ENCODE measurements at places on chromosomes 1 and 21. TPM values are rescaled to one million over a fixed set of nuclear protein-coding genes. Genes with fewer than 3 reads are reported as not detected.

DNA sequence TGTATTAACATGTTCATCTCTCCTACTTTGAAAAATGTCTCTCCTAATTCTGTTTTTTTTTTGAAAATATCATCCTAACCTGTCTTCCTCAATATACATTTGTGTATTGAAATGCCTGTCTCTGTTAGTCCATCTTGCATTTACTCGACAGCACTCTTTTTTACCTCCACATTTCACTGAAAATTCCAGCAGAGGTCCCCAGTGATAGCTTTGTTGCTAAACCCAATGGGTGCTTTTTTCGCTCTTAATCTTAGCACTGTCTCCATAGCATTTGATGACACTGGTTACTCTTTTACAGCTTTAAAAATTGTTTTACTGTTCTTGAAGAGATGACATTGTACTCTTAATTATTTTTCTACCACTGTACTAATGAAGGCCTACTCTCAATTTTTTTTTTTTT is 10.8 kb downstream of the OSBPL9 start:
- DNase-seq: no peak
- H3K36me3 ChIP-seq: no peaks in the 10 kb centered on the region
- H3K4me1 ChIP-seq: no peaks in the 10 kb centered on the region
- H3K4me3 ChIP-seq: no peak overlapping the region
- H3K27me3 ChIP-seq: peaks cover 4% of the 10 kb centered on the region

- peaks cover 20% of the 10 kb centered on the region for H3K4me1 ChIP-seq
- no peak for DNase-seq
- no peak overlapping the region for H3K27ac ChIP-seq
- H3K27me3 ChIP-seq: no peaks in the 10 kb centered on the region
- peaks cover under 1% of the 10 kb centered on the region for H3K36me3 ChIP-seq
Observed at GRCh38 chr1:158115126-158115525, 65.6 kb upstream of the CD1D start.

DNA sequence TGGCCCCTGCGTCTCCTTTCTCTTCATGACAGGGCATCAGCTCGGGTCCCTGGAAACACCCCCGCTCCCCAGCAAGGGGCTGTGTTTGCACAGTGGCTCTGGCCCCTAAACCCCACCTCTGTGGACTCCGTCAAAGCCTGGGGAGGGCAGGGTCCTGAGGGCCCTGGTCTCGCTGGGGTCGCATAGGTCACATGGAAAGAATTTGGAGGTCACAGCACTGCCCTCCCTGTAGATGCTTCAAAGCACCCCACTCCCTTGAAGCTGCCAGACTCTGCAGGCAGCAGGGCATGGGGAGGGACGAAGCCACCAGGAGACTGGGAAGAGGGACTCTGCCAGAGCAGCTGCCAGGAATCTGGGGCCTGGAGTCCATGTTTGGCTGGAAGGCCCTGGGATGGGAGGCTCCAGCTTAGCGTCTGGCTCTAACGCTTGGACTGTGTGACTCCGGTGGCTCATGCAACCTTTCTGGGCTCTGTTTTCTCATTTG is 36.6 kb upstream of the ECE1 start:
- no peak for DNase-seq
- H3K27ac ChIP-seq: no peak overlapping the region
- H3K27me3 ChIP-seq: peaks cover 2% of the 10 kb centered on the region
- peaks cover 30% of the 10 kb centered on the region for H3K4me1 ChIP-seq
- no peaks in the 10 kb centered on the region for H3K36me3 ChIP-seq

DNA sequence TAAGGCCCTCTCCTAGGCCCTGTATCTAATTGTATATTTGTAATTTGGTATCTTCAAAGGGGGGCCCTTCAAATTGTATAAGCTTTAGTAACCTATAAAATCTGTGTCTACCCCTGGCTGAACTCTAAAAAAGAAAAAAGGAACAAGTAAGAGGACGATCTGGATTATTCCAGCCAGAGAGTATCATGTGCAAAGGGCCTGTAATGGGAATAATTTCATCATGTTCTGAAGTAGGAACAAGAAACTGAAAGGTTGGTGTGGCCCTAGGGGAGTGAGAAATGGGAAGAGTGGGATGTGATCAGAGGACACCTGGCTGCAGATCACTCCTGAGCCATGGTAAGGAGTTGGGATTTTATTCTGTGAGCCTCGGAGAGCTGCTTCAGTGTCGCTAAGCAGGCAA is 14.7 kb downstream of the PTAFR start:
- peak overlapping the region; percentile 6 for H3K4me3 ChIP-seq
- no peak for DNase-seq
- H3K36me3 ChIP-seq: peaks cover 4% of the 10 kb centered on the region
- H3K4me1 ChIP-seq: peaks cover 18% of the 10 kb centered on the region

DNA sequence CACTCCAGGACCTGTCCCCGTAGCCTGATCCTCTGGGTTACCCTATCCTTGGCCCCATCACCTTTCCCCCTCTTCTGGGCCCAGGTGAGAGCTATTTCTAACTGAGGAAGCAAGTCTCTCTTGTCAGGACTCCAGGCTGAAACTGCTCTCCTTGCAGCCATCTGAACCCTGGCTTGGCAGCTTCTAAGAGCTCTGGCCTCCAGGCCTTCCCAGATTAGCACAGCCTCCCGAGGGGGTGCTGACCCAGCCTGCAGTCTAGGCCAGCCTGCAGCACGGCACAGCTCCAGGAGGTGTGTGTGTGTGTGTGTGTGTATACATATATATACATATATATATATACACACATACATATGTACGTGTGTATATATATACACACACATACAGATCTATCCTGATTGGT is 17.4 kb downstream of the CACNA1S start:
- no peaks in the 10 kb centered on the region for H3K36me3 ChIP-seq
- H3K4me1 ChIP-seq: peaks cover 15% of the 10 kb centered on the region

DNA sequence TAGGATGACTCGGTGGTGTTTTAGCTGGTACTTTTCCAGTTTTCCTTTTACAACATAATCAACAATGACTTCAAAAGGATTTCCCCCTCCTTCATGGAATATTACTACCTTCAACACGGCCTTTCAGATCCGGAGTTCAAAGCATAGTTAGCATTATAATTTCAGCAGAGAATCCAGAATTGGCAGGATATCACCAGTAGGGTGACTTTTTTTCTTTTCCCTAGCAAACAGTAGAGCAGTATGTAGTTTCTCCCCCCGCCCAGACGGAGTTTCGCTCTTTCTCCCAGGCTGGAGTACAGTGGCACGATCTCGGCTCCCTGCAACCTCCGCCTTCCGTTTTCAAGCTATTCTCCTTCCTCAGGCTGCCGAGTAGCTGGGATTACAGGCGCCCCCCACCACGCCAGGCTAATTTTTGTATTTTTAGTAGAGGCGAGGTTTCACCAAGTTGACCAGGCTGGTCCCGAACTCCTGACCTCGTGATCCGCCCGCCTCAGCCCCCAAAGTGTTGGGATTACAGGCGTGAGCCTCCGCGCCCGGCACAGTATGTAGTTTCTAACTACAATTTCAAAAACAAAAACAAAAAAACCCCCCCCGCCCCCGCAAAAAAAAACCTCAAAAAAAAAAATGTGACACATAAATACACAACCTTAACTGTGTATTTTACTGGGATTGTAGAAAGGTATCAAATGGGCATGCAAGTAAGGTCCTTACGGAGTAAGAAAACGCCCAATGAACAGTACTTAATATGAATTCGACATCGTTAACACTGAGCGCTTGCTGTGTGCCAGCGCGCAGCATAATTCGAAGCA is 1.5 kb upstream of the COX20 start:
- peak overlapping the region; percentile 94 for H3K4me3 ChIP-seq
- peaks cover 16% of the 10 kb centered on the region for H3K4me1 ChIP-seq
- peaks cover 13% of the 10 kb centered on the region for H3K27me3 ChIP-seq
- no peaks in the 10 kb centered on the region for H3K36me3 ChIP-seq
- DNase-seq: peak; percentile 58

DNA sequence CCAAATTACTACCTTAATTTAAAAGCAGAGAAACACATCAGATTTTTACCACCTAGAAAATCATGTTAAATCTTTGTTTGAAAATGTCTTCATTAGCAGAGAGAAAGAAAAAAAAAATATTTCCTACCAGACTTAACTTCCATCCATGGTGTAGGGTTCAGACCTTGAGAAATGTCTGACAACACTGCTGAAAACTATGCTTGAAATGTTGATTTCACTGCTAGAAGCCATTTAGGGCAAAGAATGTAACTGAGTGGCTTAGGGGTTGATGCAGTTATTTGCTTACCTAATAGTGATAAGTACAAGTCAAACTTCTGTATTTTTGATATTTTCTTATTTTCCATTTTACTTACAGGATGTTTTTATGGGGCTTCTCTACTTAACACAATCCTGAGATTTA is 495.6 kb upstream of the NEGR1 start:
- no peaks in the 10 kb centered on the region for H3K27me3 ChIP-seq
- H3K27ac ChIP-seq: no peak overlapping the region
- H3K36me3 ChIP-seq: no peaks in the 10 kb centered on the region
- no peak overlapping the region for H3K4me3 ChIP-seq
- H3K4me1 ChIP-seq: no peaks in the 10 kb centered on the region

DNA sequence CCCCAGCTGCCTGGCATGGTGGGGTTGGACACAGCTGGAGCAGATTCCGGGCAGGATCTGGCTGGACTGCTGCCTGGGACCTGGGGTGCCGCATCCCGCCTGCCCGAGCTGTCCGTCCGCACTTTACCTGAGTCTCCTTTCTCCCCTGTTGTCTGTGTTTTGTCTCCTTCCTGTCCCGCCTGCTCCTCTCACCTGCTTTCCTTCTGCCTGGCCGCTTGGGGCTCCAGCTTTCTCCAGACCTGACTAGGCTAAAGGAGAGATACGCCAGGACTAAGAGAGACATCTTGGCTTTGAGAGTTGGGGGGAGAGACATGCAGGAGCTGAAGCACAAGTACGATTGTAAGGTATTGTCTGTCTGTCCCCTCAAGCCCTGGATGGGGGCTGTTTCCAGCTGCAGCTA is 73.3 kb downstream of the ARHGEF10L start:
- no peak for DNase-seq
- no peaks in the 10 kb centered on the region for H3K36me3 ChIP-seq
- no peak overlapping the region for H3K27ac ChIP-seq
- H3K4me3 ChIP-seq: no peak overlapping the region
- peaks cover 18% of the 10 kb centered on the region for H3K27me3 ChIP-seq

DNA sequence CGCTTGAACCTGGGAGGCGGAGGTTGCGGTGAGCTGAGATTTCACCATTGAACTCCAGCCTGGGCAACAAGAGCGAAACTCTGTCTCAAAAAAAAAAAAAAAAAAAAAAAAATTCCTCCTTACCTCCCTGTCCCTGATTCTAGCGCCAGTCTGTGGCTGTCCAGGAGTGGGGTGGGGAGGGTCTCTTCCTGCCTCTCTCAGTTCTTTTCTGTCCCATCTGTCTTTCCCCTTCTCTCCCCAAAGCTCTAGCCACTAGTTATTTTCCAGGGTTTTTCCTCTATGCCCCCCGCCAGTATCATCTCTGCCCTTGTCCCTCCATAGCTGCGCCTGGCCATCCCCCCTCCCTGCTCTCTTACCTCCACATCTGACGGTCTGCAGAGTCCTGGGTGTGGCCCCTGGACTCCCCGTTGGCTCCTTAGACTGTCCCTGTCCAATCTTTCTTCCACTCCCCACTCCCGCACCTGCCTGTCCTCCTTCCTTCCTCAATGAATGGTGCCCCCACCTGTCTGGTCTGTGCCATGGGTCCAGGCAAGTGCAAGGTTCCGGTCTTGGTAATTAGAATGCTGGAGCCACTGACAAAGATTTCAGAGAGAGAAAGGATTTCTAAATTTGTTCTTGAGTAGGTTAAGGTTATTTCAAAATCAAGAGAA is 1.6 kb upstream of the TMEM63A start:
- peaks cover 8% of the 10 kb centered on the region for H3K27me3 ChIP-seq
- H3K27ac ChIP-seq: peak overlapping the region; percentile 1
- peaks cover 9% of the 10 kb centered on the region for H3K4me1 ChIP-seq

GRCh38 chr1:18261891-18262290 is 154.3 kb downstream of the IGSF21 start:
- DNase-seq: no peak
- H3K4me1 ChIP-seq: peaks cover 5% of the 10 kb centered on the region
- H3K27me3 ChIP-seq: peaks cover 6% of the 10 kb centered on the region
- no peak overlapping the region for H3K27ac ChIP-seq
- no peak overlapping the region for H3K4me3 ChIP-seq
- H3K36me3 ChIP-seq: no peaks in the 10 kb centered on the region

GRCh38 chr1:30375156-30375555 is 348.2 kb downstream of the MATN1 start:
- H3K4me1 ChIP-seq: peaks cover 7% of the 10 kb centered on the region
- no peak overlapping the region for H3K4me3 ChIP-seq
- H3K27ac ChIP-seq: no peak overlapping the region
- H3K27me3 ChIP-seq: peaks cover 4% of the 10 kb centered on the region

DNA sequence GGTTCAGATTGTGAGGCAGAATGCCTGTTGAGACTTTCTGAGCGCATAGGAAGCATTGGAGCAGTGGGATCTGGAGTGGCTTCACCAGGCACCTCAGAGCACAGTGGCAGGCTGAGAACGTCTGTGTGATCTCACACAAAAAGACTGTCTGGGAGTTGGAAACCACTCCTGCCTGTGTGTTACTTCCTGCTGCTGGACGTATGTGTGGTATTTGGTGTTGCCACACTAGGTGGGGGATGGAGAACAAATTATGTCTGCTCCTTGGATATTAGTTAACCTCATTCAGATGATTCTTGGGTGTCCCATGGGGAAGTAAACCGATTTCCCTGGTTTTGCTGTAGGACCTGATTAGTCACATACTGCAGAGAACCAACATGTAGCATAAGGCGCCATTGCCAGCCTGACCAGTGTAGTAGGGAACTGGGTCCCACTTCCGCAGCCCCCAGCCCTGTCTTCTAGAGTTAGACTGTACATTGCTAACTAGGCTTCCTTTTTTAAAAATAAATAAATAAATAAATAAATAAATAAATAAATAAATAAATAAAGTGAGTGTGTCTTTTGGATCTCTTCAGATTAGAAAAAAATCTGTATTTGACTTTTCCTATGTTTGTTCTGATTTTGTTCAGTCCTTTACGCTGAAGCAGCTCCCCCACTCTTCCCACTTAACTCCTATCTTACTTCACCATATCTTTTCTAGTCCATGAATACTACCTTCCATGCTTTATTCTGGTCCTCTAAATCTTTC is 26.9 kb downstream of the UCK2 start:
- no peaks in the 10 kb centered on the region for H3K36me3 ChIP-seq
- H3K4me1 ChIP-seq: peaks cover 52% of the 10 kb centered on the region
- H3K27ac ChIP-seq: peak overlapping the region; percentile 18

GRCh38 chr1:159421821-159422220 is 10.2 kb upstream of the OR10J4 start:
- peaks cover 9% of the 10 kb centered on the region for H3K36me3 ChIP-seq
- no peaks in the 10 kb centered on the region for H3K4me1 ChIP-seq
- DNase-seq: peak; percentile 25
- H3K27ac ChIP-seq: no peak overlapping the region

- no peak for DNase-seq
- peaks cover 8% of the 10 kb centered on the region for H3K27me3 ChIP-seq
- H3K27ac ChIP-seq: no peak overlapping the region
- H3K36me3 ChIP-seq: peaks cover 6% of the 10 kb centered on the region
- no peak overlapping the region for H3K4me3 ChIP-seq
Observed at GRCh38 chr1:50350421-50350820, 72.8 kb downstream of the DMRTA2 start.

- H3K27ac ChIP-seq: peak overlapping the region; percentile 81
- peak overlapping the region; percentile 83 for H3K4me3 ChIP-seq
- no peaks in the 10 kb centered on the region for H3K36me3 ChIP-seq
- DNase-seq: no peak
- peaks cover 34% of the 10 kb centered on the region for H3K4me1 ChIP-seq
Observed at GRCh38 chr1:93768380-93768863, 86.8 kb upstream of the BCAR3 start.

The MSH4 gene
- 0.20 TPM for total RNA-seq

The PLPPR5 gene
- 2.0 TPM for total RNA-seq

The ECE1 gene
- total RNA-seq: 36.1 TPM

The S100A14 gene
- not detected for total RNA-seq

The LCE3D gene
- not detected for total RNA-seq

The CYP4X1 gene
- 0.81 TPM for total RNA-seq
